ENCODE measurements at places on chromosomes 5 and 9.

DNA sequence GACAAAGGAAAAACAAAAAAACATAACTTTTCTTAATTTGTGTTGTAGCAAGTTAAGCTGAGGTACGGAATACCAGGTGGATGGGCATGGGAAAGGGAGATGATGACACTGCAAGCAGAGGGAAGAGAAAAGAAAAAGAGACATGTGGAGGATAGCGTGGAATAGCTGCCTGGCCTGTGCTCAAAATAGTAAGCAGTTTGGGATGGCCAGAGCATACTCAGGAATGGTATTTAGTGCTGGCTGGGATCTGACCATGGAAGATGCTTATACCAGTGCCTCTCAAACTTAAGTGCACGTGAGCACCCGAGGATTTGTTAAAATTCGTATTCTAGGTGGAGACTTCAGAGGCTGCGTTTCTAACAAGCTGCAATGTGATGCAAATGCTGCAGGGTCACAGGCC is 41.3 kb downstream of the LNPEP start:
- DNase-seq = no peak

DNA sequence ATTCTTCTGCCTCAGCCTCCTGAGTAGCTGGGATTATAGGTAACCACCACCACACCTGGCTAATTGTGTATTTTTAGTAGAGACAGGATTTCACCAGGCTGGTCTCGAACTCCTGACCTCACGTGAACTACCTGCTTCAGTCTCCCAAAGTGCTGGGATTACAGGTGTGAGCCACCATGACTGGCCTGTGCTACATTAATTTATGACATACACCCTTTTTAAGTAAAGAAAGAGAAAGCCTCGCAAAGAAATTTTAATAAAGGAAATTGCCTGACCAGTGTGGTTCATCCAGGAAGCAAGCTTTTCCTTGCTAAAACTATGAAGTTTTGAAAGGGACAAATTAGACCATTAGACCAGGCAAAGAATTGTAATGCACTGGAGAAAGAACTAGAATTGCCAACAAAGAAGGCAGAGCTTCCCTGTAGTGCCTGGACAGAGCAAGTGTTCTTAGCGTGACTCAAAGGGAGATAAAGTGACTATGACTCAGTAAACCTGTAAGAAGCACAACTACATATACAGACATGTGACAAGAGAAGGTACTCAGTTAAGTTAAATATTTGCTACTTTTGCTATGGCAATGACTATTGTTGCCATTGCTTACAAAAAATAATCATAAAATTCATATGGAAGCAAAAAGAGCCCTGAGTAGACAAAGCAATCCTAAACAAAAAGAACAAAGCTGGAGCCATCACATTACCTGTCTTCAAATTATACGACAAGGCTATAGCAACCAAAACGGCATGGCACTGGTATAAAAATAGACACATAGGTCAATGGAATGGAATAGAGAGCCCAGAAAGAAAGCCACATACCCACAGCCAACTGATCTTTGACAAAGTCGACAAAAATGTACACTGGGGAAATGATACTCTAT is 54.6 kb downstream of the FYB1 start:
- peak; percentile 88 for DNase-seq

DNA sequence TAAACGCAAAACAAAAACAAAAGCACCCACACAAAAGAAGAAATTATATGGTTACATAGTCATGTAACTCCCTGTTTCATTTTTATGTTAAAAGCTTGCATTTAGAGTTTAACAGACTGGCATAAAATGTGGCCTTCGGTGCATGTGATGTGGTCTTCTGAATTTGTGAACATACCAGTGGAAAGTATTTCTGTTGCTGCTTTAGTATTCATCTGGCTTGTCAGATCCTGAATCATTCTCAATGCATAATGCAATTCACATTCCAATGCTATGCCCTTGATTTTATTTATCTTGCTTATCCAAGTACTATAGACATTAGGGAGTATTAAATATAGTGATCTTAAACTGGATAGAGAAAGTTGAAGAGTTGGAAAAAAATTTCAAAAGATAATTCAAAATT is 740.2 kb upstream of the ZNF608 start:
- DNase-seq = no peak

DNA sequence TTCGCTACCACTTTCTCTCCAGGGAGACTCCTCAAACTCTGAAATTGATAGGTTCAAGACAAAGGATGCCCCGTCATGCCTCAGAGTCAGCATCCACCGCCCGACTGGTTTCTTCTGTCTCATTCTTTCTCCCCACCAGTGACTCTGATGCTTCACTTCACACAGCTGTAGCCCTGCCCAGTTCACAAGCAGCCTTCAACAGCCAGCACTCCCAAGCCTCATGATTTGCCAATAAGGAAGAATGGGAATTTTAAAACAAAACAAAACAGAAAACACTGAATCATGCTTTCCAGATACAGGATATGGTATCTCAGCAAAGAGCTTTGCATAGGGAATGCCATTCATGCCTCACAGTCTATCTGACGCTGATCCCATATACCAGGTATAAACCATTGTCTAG is 371.2 kb upstream of the RORB start:
- no peak for DNase-seq

GRCh38 chr5:68224509-68225187 is 9.1 kb downstream of the PIK3R1 start:
- no peak for DNase-seq

GRCh38 chr9:618478-618877 is 223.0 kb upstream of the DMRT1 start:
- DNase-seq = no peak

GRCh38 chr9:83106263-83106662 is 43.3 kb upstream of the RASEF start:
- DNase-seq = no peak

- DNase-seq = no peak
Measured at GRCh38 chr5:157563373-157563928, 12.1 kb downstream of the ADAM19 start.

- no peak for DNase-seq
Measured at GRCh38 chr5:124342027-124342471, 404.4 kb downstream of the ZNF608 start.

DNA sequence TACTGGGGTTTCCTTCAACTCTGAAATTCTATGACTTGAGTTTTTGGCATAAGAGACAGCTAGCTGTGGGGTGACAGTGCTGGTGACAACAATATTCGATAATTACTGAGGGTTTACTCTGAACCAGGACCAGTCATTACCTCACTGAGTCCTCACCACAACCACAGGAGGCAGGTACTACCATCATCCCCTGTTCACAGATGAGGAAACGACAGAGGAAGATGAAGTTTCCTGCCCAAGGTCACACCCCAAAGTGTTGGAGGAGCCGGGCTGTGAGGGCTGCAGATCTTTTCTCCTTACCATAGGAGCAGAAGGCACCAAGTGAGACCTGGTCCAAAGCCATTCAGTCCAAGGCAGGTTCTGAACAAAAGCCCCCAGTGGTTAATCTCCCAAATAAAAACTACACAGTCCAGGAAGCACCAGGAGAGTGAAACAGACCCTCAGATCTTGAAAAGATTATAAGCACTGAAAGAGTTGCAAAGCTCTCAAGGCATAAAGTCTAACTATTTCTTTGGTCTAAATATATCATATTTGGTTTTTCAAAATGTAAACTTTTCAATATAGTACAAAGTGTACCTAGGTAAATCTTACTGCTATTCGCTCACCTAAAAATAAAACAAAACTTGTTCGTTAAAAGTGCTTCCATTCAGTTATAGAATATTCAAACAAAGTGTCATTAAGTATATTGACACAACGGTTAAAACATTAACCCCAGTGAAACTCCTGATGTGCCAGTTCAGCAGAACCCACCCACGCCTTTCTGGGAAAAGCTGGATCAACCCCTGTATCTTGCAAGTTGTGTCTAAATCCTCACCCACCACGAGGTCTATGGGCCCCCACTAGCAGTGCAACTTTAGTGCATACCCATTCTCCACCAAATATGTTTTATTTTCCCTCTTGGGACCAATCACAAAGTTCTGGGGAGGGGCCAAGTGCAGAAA is 82.6 kb upstream of the EQTN start:
- peak; percentile 72 for DNase-seq

DNA sequence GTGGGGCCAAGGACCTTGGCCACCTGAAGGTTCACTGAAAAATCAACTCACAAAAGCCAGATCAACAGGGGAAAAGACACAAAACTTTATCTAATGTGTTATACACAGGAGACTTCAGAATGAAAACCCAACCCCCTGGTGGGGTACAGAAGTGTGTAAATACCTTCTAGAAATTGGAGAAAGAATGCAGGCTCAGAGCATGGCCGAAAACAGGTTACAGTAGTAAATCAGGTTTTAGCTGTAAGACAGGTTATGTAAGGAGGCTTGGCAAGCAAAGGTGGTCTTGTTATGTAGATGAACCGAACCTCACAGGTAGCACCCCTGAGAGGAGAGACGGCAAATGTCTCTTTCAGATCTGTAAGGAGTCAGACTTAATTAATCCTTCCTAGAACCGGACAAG is 10.0 kb downstream of the CEMIP2 start:
- DNase-seq = no peak

- no peak for DNase-seq
Measured at GRCh38 chr5:74623006-74623611, 17.4 kb downstream of the ENC1 start.

- DNase-seq = peak; percentile 44
Measured at GRCh38 chr5:77774981-77775789, 954 bp downstream of the TBCA start.

GRCh38 chr5:157596487-157596886 is 20.9 kb upstream of the ADAM19 start:
- DNase-seq = peak; percentile 92

DNA sequence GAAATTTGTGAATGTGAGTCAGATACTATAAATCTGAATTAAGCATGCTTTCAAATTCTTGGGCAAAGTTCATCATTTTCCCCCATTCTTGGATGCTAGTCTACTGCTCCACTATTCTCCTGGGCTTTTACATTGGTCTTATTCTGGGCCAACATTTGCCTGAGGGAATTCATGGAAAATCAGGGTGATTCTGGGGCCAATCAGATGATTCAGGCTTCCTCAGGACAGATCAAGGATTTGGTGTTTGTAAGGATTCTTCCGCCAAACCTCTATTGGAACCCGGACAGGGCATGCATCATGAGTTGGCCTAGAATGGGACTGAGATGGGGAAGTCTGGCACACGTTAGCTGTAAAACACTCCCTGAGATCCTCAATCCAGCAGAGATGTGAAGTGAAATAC is 113.8 kb downstream of the MEF2C start:
- DNase-seq = no peak

DNA sequence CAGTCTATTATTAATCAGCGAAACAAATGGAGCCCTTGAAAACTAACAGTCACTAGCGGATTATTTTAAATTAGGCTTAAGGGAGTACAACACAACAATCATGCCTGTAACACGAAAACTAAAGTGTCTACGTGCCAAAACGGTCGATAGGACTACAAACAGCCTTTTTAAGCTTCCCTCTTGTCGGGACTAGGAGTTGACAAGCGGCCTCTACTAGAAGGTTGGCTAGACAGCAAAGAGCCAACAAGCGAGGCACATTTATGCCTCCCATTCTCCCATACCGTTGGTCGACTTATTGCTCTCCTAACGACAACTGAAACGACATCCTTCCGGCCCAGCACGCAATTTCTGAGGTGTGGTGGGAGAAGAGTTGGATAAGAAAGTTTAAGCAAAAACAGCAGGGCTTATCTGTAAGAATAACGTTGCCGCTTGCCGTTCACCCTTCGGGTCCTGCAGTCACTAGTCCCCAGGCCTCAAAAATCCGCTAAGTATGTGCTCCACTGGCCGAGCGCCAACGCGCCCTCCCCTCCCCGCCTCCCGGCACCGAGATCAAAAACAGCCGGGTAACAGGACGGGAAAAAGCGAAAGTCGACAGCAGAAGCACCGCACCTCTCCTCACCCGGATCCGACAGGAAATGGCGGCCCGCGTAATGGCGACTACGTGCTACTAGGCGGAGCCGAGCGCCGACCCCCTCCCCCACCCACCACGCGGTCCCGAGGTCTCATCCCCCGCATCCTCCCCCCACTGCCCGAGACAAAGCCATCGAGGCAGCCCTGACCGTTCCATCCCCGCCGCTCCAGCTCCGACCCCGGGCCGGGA is 813 bp downstream of the HNRNPK start:
- DNase-seq = peak; percentile 91

GRCh38 chr5:130624805-130625204 is 540.3 kb downstream of the HINT1 start:
- DNase-seq = no peak
